ENCODE measurements at places on chromosomes 3 and 15.

- no peak for DNase-seq
These were observed 699 bp upstream of the SHOX2 start for GRCh38 chr3:158106766-158107471.

- no peak for DNase-seq
These were observed 107.1 kb upstream of the PHLDB2 start for GRCh38 chr3:111751961-111752360.

GRCh38 chr15:69997161-69997485 lies 100.6 kb downstream of the TLE3 start:
- DNase-seq = no peak

GRCh38 chr15:45714590-45715488 lies 80.0 kb downstream of the SQOR start:
- DNase-seq = peak; percentile 43

GRCh38 chr3:126811530-126811929 lies 107.5 kb downstream of the CHCHD6 start:
- DNase-seq = no peak

GRCh38 chr15:91224755-91225380 lies 124.8 kb downstream of the SV2B start:
- DNase-seq = peak; percentile 22

GRCh38 chr15:82958638-82959037 lies 6.1 kb upstream of the HOMER2 start:
- no peak for DNase-seq
